GOT3 (cell line): ENCODE measurements at places on chromosomes 2 and 18.

- no peak for DNase-seq
These were observed 163.3 kb downstream of the SMAD7 start for GRCh38 chr18:48787203-48788151.

GRCh38 chr2:159228081-159228581 lies 58.4 kb downstream of the WDSUB1 start:
- DNase-seq = no peak

DNA sequence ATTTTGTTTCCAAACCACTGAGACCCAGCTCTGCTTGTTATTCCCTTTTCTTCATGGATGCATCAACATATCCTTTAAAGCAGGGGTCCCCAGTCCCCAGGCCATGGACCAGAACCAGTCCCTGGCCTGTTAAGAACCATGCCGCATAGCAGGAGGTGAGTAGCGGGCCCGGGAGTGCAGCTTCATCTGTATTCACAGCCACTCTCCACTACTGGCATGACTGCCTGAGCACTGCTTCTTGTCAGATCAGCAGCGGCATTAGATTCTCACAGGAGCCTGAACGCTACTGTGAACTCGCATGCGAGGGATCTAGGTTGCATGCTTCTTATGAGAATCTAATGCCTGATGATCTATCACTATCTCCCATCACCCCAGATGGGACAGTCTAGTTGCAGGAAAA lies 1.6 kb upstream of the POLI start:
- no peak for DNase-seq

- DNase-seq = peak; percentile 3
These were observed 7.7 kb upstream of the SP100 start for GRCh38 chr2:230408244-230408842.

DNA sequence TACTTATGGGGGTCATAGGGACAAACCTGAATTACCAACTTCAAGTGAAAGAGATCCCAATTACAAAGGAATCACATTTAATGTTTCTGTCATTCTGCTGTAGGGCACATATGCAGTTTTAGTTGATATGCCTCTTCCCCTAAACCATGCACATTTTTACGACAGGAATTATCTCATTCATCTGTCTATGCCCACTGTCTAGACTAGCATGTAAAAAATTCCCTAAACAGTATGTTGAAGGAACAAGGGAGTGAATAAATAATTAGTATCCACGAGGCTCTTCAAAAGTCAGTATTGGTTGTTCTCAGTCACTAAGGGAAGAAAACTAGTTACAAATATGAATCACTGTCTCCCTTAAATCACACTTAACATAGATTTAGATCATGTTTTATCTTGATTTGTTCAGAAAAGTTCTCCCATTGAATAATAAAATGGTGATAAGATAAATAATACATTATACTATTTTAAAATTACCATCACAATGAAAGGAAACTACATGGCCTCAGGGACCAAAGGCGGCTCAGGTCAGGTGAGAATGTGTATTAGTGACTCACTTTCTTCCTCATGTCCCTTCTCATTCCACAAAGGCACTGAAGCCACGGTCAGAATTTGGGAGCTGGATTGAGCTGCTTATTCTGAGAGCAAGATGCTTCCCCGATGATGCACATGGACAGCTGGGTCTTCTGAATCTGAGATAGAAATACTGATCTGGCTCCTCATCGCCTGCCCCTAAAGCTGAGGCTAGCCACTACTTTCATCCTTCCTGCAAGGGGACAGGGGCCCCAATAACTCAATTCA lies 29.1 kb downstream of the DYM start:
- DNase-seq = no peak

DNA sequence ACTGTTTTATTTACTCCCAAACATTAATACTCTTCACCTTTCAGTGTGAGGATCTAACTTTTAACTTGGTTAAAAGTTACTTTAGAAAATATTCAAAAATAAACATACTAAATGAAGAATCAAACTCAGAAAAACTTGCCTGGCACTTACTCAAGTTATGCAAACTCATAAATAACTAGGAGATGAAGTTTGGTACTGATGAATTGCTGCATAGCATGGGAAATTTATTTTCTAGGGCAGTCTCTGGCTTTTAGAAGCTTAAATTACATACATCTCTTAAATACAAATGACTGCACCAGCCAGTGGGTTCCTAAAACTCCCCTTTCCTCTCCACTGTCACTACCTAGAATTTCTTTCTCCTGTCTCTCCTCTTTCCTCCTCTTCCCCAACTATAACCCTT lies 46.7 kb upstream of the CREB1 start:
- DNase-seq = no peak

GRCh38 chr18:22694954-22695353 lies 238.2 kb upstream of the RBBP8 start:
- DNase-seq = peak; percentile 45

DNA sequence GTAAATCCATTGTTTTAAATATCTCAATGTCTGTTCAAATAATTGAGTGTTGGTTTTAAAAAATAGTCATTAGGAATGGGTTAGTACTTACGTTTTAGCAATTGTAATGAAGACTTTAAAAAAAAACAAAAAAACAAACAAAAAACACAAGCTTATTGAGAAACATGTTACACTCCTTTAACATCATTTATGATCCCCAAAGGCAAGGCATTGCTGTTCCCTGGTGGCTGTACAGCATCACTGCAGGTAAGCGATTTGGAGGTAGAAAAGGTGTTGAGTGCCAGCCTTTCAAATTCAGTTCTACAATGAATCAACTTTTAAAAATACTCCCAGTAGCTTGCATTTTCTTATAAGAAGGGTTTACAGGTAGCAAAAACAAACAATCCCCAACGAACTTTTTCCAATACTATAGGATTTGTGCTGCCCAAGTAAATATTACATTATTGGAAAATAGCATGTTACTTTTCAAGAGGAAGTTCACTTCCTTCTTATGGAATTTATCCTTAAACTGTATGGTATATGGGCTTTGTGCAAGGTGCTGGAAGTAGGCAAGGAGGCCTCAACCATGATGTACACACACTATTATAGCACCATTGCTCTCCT lies 27.5 kb downstream of the CNRIP1 start:
- no peak for DNase-seq

- no peak for DNase-seq
These were observed 5.9 kb upstream of the PARD6G start for GRCh38 chr18:80253236-80253635.

- no peak for DNase-seq
These were observed 110.0 kb downstream of the CDH20 start for GRCh38 chr18:61443081-61443725.

- no peak for DNase-seq
These were observed 47.1 kb downstream of the HS1BP3 start for GRCh38 chr2:20603791-20604190.

- no peak for DNase-seq
These were observed 46.6 kb downstream of the CDK15 start for GRCh38 chr2:201852878-201853415.

GRCh38 chr2:181008407-181008806 lies 28.0 kb downstream of the UBE2E3 start:
- DNase-seq = no peak

- no peak for DNase-seq
These were observed 28.6 kb upstream of the CETN1 start for GRCh38 chr18:551404-552061.

DNA sequence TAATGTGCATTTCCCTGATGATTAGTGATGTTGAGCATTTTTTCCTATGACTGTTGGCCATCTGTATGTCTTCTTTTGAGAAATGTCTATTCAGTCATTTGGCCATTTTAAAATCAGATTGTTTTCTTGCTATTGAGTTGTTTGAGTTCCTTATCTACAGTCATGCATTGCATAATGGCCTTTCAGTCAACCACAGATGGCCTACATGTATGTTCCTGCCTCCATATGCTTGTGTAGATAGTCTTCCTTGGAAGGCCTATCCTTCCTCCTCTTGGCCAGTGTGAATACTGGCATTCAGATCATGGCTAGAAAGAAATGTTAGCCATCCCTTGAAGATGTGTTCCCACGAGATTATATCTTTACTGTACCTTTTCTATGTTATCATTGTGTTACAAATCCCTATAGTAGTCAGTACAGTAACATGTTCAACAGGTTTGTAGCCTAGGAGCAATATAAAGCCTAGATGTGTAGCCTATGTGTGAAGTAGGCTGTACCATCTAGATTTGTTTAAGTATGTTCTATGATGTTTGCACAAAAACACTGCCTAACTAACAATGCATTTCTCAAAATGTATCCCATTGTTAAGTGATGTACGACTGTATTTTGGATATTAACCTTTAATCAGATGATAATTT lies 65.6 kb upstream of the CD302 start:
- DNase-seq = no peak

DNA sequence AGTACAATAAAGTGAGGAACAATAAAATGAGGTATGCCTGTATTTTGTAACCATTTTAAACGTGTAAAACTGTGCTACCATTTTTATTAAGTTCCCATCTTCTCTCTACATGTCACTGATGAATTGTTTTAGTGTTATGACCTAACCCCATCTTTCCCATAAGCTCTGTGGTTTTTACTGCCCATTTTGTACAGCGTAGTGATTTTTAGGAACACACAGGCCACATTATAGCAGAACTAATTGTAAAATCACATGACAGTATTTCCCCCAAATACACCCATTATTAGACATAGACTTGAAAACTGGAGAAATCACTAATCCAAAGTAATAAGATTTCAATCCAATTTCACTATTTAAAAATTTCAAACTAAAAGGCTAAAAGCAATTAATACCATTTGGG lies 130.7 kb downstream of the TMEM247 start:
- no peak for DNase-seq

- no peak for DNase-seq
These were observed 38.0 kb downstream of the EHBP1 start for GRCh38 chr2:62743506-62743905.

DNA sequence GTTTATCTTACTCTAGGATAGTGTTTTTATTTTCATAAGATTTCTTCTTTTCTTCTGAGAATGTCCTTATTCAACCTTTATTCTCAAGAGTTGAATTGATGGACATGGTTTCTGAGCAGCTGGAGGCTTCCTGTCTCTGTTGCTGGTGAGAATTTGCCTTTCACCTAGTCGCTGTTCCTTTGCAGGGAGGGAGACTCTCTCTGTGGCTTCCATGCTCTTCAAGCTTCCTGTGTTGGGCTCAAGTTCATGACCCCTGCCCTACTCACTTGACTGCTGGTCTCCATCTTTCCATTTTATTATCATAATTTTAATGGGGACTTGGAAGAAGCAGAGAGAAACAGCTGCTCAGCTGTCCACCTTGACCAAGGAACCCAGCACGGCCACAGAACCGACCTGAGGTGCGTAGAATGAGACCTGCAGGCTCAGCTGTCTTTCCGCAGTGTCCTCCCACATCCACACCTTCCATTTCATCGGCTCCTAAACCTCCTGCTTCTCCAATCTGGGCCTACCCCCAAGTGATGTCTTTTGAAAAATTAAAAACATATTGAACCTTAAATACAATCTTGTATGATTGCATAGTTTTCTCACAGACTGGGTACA lies 24.2 kb downstream of the TMEM18 start:
- DNase-seq = no peak

GRCh38 chr2:85589982-85590791 lies 5.4 kb upstream of the RNF181 start:
- peak; percentile 57 for DNase-seq

DNA sequence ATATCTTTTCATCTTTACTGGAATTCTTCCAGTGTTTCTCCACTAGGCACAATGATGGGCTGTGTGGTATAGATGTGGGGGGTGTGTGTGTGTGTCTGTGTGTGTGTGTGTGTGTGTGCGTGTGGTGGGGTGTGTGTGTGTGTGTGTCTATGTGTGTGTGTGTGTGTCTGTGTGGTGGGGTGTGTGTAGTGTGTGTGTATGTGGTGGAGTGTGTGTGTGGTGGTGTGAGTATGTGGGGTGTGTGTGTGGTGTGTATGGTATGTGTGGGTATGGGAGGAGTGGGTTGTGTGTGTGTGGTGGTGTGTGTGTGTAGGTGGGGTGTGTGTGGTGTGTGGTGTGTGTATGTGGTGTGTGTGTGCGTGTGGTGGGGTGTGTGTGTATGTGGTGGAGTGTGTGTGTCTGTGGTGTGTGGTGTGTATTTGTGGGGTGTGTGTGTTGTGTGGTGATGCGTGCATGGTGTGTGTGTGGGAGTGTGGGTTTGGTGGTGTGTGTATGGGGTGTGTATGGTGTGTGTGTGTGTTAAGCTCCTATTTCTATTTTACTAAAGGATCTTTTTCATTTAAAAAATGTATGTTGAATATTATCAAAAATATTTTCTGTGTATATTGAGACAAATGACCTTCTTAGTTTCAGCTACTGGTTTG lies 84.2 kb downstream of the IRS1 start:
- DNase-seq = no peak

- DNase-seq = no peak
These were observed 57.1 kb downstream of the TRIB2 start for GRCh38 chr2:12773586-12774394.

DNA sequence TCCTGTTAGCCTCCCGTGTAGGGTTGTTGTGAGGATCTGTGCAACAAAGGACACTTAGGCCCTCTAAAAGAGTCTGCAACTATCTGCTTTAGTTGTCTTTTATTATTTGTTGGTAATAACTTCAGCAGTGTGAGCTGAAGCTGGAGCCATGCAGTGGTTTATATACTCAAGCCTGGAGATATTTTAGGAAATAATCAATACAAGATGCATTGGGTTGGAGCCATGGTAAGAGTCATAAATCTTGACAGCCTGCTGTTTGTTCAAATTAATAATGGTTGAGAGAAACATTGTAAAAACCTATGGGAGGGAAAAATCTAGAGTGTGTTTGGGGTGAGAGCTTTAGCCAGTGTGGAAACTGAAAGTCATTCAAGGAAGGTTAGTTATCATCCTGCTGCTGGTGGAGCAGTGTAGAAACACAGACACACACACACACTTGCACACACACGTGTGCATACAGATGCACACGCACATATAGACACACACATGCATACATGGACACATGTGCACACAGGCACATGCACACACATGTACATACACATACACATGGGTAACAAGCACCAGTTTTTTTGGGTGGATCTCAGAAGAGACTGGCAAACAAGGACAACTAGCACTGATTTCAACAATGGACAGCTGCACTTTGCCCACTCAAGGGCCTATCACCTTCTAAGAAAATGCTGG lies 51.0 kb downstream of the ACOXL start:
- DNase-seq = no peak

DNA sequence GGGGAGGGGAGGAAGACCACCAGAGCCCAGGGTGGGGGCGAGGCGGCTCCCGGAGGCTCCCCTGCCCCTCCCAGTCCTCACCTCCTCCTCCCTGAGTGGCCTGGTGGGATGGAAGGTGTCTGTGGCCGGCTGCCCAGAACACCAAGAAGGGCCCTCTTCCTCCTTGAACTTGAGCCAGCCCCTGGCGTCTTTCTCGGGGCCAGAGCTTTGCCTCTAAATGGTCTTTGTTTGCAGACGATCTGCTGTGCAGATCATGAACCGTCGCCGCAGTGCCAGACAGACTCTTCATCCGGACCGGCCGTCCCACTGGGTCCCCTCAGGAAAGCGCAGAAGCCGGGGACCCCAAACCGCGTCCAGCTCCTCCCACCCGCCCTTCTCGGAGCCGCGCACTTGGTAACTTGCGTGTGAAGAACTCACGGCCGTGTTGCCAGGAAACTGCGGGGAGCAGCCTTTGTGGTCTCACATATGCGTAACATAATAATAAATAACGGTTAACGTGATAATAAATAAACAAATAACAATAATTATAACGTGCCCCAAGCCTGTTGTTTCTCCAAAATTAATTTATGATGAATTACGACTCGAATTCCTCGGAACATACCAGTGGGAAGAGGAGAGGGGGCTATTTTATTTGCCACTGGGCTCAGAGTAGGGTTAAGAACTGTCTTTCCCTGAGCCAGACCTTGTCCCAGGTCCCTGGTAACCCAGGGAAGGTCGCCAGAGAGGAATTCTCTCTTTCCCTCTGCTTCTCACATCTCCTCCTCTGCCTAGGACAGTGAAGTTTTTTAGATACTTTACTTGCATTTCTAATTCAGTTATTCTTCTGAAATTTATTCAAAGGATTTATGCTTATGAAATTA lies 41.0 kb downstream of the PTGR3 start:
- DNase-seq = no peak
